Sigmoid colon (tissue), 7 donors: ENCODE measurements at places on chromosomes 11 and 22. TPM values are rescaled to one million over a fixed set of nuclear protein-coding genes. Genes with fewer than 3 reads are reported as not detected.

DNA sequence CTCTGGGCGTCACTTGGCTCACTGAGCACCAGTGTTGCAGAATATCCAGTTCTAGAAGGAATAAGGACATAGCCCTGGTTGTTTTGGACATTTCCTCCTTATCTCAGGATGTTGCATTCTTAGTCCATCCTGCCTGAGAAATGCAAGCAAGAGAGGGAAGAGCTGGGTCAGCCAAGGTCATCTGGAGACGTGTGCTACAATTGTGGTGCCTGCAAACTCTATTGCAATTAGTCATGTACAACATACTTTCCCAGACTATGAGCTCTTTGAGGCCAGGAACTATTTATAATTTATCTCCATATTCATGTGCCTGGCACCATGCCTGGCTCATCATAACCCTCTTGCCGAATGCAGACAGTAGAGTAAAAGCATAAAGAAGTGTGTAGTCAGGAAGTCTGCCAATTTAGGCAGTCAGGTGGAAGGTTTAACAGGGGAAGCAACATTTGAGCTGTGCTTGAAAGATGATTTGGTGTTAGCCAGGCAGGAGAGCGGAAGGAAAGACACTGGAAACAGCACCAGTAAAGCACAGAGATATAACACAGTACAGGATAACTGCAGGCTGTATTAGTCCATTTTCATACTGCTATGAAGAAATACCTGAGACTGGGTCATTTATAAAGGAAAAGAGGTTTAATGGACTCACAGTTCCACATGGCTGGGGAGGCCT lies 129.4 kb upstream of the PAX6 start:
- no peak overlapping the region for H3K27ac ChIP-seq
- no peaks in the 10 kb centered on the region for H3K27me3 ChIP-seq
- H3K4me1 ChIP-seq, result no peaks in the 10 kb centered on the region
- DNase-seq, result no peak
- H3K4me3 ChIP-seq, result no peak overlapping the region

OVCH2 gene
- total RNA-seq, result not detected

POU2AF1 gene
- not detected for total RNA-seq

DNA sequence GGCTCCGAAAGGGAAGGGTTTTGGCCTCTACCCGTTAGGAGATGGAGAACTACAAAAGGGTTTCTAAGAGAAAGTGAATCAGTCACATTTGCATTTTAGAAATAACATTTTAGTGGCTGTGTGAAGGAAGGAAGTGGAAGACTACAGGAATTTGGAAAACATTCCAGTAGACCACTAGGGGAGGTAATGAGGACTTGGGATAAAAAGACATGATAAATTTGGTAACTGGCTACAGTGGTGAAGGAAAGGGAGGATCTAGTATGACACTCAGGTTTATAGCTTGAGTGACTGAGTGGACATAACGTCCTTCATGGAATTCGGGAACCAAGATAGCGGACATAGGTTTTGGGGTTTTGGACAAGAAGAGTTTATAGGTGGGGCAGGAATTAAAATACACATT lies 7.0 kb upstream of the RRM1 start:
- no peaks in the 10 kb centered on the region for H3K27me3 ChIP-seq
- H3K4me3 ChIP-seq, result no peak overlapping the region
- peaks cover 22% of the 10 kb centered on the region for H3K36me3 ChIP-seq
- H3K4me1 ChIP-seq, result no peaks in the 10 kb centered on the region

SLC17A6 gene
- total RNA-seq, result not detected

GRCh38 chr11:43278193-43278956 lies 33.4 kb upstream of the API5 start:
- DNase-seq, result no peak
- H3K36me3 ChIP-seq, result no peaks in the 10 kb centered on the region
- H3K4me1 ChIP-seq, result no peaks in the 10 kb centered on the region
- no peak overlapping the region for H3K4me3 ChIP-seq
- peaks cover 24% of the 10 kb centered on the region for H3K27me3 ChIP-seq

ANKK1 gene
- 0.54 TPM for total RNA-seq

DNA sequence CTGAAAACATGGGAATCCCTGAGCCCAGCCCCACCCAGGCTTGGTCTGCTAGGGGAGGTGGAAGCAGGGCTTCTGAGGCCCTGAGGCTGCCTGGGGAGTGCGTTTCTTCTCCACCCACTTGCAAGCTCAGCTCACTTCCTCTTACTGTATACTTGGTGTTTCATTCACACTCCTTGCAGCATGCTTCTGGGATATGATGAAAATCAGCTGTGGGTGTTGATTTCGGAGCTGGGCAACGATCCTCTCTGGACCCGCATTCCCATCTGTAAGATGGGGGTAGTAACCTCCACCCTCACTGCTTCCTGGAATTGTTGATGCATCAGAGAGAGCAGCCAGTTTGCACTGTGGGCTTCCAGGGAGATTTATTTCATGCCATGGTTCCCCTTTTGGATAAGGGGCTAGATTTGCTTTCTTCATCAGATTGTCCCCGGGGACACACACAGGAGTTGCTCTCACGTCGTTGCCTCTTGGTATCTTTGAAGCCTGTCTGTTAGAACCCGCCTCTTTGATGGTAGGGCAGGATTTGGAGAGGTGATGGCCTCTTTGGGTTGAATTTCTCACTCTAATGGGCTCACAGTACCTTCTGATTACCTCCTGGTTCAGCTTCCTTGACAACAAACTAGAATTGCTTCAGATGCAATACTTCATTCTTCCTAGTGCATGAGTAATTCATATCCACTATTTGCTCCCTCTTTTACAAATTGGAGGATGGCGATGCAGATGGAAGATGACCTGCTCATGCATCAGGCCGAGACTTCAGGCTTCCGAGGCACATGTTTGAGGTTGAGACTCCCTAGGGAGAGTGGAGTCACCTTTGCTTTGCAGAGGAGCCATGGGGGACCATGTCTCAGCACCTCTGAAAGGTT lies 40.4 kb downstream of the BCR start:
- H3K4me3 ChIP-seq, result no peak overlapping the region
- DNase-seq, result no peak
- H3K36me3 ChIP-seq, result no peaks in the 10 kb centered on the region
- no peak overlapping the region for H3K27ac ChIP-seq
- peaks cover 86% of the 10 kb centered on the region for H3K4me1 ChIP-seq

DNA sequence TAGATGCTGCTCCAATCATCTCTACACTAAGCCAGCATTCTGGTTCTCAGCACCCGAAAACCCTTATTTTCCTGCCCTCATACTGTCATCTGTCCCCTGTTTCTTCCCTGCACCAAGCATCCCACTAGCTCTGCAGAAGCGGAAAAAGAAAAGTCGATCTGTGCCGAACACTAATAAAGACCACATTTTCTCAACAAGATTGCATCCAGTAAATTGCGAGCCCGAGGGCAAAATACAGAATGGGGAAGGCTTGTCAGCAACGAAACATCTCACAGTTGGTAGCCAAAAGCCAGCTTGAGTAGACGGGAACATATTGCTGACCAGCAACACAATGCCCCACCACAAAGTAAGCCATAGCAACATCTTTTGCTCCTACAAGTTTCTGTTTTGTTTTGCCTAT lies 227.4 kb downstream of the CADM1 start:
- no peak overlapping the region for H3K4me3 ChIP-seq
- H3K27me3 ChIP-seq, result no peaks in the 10 kb centered on the region
- H3K36me3 ChIP-seq, result no peaks in the 10 kb centered on the region
